Posterior vena cava (tissue), 2 donors: ENCODE measurements at places on chromosomes 11 and 22. TPM values are rescaled to one million over a fixed set of nuclear protein-coding genes. Genes with fewer than 3 reads are reported as not detected.
A peak's percentile ranks its signal among the peaks of the same experiment; 100 is the strongest.

GRCh38 chr11:122122179-122122578, 6.2 kb upstream of the BLID start:
- no peak for DNase-seq

- no peak for DNase-seq
Measured at GRCh38 chr11:133175103-133175502, 357.2 kb downstream of the OPCML start.

GRCh38 chr22:30286813-30287647, 2.3 kb downstream of the CASTOR1 start:
- peak; percentile 94 for DNase-seq

GRCh38 chr11:115869780-115870431, 365.7 kb upstream of the CADM1 start:
- DNase-seq, result no peak

Gene VPS26B
- 30.7 TPM for total RNA-seq

DNA sequence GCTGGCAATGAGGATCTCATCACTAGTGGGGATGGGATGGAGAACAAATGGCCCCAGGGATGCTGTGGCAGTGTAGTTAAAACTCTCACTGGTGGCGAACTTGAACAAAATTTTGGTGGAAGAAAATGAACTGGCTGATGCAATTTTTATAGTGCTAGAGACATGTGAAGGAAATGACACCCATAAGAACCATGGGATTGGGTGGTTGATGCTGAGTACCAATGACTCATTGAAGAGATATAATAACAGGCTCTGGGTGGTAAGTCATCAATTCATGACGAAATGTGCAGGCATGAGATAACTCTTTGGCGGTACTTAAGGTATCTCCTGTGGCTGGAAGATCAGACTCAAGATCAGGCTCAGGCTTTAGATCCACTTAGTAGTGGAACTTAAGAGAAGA, 172.9 kb upstream of the DDI1 start:
- no peak for DNase-seq

Gene MAPK8IP2
- total RNA-seq, result 0.24 TPM

Gene SCN3B
- 1.5 TPM for total RNA-seq

DNA sequence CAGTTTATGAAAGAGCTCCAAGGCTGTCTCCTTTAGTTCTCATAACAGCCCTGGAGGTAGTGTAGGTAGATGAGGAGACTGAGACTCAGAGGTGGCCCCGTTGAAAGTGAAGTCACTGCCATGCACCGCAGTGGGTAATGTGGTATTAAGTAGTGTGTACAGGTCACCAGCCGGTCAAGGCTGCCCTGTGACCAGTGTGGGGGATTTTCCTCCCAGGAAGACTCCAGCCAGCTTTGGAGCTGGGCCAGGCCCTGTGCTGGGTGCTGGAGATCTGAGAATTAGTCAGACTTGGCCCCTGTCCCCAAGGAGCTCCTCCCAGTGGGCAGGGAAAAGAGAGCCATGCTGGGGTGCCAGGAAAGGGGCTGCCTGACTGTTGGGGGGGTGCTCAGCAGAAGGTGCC, 5.3 kb downstream of the OMP start:
- DNase-seq, result peak; percentile 90

GRCh38 chr11:28269586-28269985, 161.4 kb downstream of the METTL15 start:
- no peak for DNase-seq

Gene PTDSS2
- total RNA-seq, result 16.7 TPM

Gene GGT1
- total RNA-seq, result 5.1 TPM

Gene MYRF
- total RNA-seq, result 3.1 TPM

DNA sequence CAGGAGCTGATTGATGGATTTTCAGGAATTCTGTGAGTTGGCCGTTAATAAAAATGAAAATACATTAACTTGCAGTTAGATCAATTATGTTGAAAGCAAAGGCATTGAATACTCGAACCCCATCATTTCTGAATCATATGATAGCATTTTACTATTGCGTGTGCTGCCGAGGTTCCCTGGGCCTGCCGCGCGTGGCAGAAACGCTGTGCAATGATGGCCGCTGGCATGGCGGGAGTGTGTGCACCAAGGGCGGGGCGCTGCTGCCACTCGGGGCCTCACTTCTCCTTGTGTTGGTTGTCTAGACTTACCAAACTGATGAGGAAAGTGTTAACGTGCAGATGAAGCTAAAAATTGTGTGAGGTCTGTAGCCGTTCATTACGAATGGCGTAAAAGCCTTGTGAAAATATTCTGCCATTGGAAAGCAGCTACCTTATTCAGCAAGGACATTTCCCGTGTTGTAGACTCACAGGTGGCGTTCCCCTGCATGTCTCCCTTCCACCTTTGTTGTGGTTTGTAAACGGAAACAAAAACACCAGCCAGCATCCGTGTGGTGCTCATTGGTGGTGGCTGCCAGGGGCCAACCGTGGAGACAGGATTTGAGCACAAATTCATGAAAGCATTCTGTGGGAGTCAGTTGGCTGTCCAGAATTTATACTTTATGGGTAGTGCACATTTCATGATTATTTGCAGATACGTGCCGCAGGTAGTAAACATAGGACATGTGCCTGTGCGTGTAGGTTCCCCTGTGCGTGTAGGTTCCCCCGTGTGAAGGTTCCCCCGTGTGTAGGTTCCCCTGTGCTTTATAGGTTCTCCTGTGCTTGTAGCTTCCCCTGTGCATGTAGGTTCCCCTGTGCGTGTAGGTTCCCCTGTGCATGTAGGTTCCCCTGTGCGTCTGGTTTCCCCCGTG, 5.9 kb upstream of the GRAMD4 start:
- DNase-seq, result no peak

DNA sequence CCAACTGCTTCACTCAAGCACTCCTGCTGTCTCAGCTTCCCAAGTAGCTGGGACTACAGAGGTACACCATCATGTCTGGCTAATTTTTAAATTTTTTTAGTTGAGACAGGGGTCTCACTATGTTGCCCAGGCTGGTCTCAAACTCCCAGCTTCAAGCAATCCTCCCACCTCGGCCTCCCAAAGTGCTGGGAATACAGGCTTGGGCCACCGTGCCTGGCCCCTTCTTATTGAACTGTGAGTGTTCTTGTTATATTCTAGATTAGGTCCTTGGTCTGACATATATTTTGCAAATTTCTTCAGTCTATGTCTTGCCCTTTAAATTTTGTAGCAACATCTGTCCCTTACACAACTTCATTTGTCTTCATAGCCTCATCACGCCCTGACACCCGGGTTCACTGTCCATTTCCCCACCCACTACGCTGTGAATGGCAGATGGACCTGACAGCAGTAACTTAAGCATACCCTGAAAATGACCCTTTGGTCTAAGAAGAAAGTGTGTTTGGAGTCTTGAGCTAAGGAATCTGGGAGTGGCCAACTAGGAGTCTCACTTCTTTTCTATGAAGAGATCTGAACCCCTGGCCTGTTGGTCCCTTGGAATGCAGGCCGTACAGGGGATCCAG, 4.2 kb upstream of the FAM118A start:
- no peak for DNase-seq

GRCh38 chr11:2698386-2699184, 1.2 kb downstream of the KCNQ1OT1 start:
- DNase-seq, result peak; percentile 58

DNA sequence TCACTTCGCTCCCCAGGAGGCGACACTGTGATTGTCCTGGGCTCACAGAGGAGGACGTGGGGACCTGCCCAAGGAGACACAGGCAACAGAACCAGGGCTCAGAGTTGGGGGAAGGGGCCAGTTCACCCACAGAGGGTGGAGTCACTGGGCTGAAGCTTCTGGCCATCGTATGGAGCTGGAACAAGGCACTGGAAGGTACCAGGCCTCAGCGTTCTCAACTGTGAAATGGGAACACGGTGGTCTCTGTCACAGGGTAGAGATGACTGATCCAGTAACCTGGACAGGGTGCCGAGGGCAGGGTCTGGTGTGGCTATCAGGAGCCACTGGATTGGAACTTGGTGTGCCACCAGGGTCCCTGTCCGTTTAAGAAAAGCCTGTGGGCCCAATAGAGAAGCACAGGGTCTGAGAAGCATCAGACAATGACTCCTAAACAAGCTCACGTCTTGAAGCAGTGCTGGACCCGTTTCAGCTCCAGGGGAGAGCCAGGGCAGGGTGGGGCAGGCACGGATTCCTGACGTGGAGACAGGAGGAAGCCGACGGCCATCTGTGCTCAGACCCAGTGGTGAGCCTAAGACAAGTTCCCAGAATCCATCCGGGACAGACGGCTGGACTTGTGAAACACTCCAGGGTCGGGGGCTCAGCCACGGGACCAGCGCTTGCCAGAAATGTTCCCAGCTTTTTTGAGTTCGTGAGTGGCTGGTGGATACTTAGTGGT, 25.0 kb upstream of the KCNQ1OT1 start:
- DNase-seq, result peak; percentile 91

Gene ABCC8
- 3.4 TPM for total RNA-seq

GRCh38 chr11:76230392-76230791, 24.1 kb upstream of the WNT11 start:
- no peak for DNase-seq

GRCh38 chr11:115077740-115078139, 399.4 kb downstream of the NXPE2 start:
- DNase-seq, result no peak

Gene RHOD
- 18.0 TPM for total RNA-seq

Gene CASP5
- total RNA-seq, result 0.24 TPM

- DNase-seq, result no peak
Measured at GRCh38 chr11:70688142-70688541, 289.8 kb downstream of the CTTN start.

DNA sequence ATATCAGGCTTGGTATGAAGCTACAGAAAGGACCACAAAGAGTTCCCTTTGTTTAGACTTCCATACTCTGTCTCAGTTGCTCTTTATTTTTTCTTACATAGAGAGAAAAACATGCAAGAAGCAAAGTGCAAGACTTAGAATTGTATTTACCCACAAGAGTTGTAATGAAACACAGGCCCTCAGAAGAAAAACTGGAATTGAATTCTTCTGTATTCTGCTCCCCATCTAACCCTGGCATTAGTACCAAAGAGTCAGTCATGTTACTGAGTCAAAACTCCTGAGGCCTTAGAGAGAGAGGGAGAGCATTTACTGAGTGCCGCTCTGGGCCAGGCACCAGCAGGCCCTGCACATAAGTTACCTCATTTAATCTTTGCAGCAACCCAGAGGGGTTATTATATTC, 43.9 kb upstream of the DLAT start:
- no peak for DNase-seq

GRCh38 chr11:123754101-123754568, at the start of gene OR6X1:
TSS of gene OR6X1 (minus strand) at chr11:123754518. CDS start at chr11:123754518, 0 bp downstream.
- DNase-seq, result no peak

- peak; percentile 14 for DNase-seq
Measured at GRCh38 chr11:75775056-75775455, 6.5 kb downstream of the DGAT2 start.

DNA sequence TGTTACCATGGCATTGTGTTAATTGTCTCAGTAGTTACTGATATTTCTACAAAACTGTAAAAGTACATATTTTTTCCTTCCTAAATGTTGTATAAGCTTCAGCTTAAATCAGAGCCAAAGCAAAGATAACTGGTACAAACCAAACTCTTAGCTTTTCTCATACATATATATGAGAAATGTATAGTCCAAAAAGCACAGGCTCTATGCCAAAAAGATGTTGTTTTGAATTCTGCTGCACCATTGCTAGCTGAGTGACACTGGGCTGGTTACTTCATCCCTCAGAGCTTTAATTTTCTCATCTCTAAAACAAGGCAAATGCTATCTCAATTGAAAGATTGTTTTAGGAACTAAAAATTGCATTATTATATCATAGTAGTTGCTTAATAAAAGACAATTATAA, 6.7 kb upstream of the GRIA4 start:
- no peak for DNase-seq

Gene PLEKHA7
- 9.0 TPM for total RNA-seq

GRCh38 chr11:45423475-45424120, 137.5 kb upstream of the SYT13 start:
- peak; percentile 32 for DNase-seq

Gene H19
- 1,696 TPM for total RNA-seq

GRCh38 chr11:58647866-58648265, 25.4 kb downstream of the CNTF start:
- no peak for DNase-seq

GRCh38 chr22:38317995-38318715, 922 bp upstream of the CSNK1E start:
- peak; percentile 94 for DNase-seq

GRCh38 chr22:20203552-20204201, 52.8 kb upstream of the CCDC188 start:
- no peak for DNase-seq

- no peak for DNase-seq
Measured at GRCh38 chr11:86118253-86118652, 49.4 kb upstream of the PICALM start.

Gene PTPMT1
- 29.2 TPM for total RNA-seq

GRCh38 chr11:47099214-47099917, 77.3 kb downstream of the ARFGAP2 start:
- DNase-seq, result no peak

Gene RFPL1
- total RNA-seq, result not detected

DNA sequence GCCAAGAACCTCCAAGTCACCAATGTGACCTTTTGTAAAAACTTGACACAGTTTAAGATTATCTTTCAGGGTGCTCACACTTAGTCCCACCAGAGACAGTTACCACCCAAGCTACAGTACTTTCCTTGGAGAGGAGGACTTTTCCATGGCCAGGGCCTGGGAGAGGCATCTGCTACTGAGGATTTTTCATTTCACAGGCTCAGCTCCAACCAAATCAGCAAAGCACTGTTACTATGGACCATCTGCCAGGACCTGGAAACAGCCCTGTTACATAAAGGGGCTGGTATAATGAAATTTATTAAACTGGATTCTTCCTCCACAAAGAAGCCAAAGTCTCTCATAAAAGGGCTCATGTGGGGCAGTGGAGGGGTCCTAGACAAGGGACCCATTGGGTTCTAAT, 38.6 kb downstream of the SERGEF start:
- no peak for DNase-seq

DNA sequence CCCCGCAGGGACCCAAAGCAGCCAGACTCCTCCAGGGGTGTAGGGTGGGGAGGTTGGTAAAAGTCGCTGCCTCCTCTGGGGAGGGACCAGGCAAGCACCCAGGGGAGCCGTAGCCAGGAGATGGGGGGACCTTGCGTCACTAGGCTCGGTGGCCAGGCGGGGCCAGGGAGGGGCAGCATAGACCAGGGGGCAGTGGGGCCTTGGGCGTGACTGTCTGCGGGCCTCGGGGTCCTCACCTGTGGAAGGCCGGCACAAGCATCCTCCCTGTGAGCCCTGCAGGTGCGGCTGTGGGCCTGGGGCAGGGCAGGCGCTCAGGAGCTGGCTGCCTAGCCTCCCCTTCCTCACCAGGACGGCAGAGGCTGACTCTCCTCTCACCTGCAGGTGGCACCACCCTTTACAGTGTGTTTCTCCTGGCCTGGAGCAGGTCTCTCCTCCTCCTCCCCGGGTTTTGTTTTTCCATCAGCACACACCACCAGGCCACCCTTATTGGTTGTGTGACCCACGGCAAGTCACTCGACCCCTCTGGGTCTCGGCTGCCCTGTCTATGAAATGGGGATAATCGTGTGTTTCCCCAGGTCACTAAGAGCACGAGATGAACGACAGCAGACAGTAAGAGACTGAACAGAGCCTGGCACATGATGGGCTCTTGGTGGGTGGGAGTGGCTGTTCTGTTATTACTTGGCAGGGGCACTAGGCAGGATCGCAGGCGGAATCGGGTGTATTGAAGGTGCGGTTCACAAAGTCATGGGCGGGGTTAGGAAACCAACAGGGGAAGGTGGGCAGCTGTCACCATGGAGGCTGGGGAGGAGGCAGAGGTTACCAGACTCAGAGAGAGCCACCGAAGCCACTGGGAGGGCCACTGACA, 52.7 kb downstream of the FLRT1 start:
- DNase-seq, result no peak

GRCh38 chr11:88405853-88406252, 68.3 kb upstream of the CTSC start:
- no peak for DNase-seq

Gene SERPIND1
- not detected for total RNA-seq
